ENCODE measurements at places on chromosomes 6 and 20.

GRCh38 chr20:37523012-37523391 lies 2.0 kb downstream of the NNAT start:
- DNase-seq: no peak

- no peak for DNase-seq
Measured at GRCh38 chr6:169254456-169255316, 1.0 kb upstream of the THBS2 start.

- no peak for DNase-seq
Measured at GRCh38 chr6:105536961-105537360, 134.1 kb upstream of the PREP start.

GRCh38 chr6:76843054-76843822 lies 620.1 kb downstream of the HTR1B start:
- DNase-seq: no peak

GRCh38 chr6:19325335-19325789 lies 511.8 kb upstream of the ID4 start:
- DNase-seq: peak; percentile 49

GRCh38 chr6:75052491-75052890 lies 153.4 kb downstream of the COL12A1 start:
- no peak for DNase-seq

GRCh38 chr6:45613656-45614055 lies 235.9 kb upstream of the SUPT3H start:
- DNase-seq: no peak

- DNase-seq: no peak
Measured at GRCh38 chr6:95578106-95578410, 723 bp downstream of the MANEA start.

GRCh38 chr6:142693441-142693840 lies 251.5 kb downstream of the HIVEP2 start:
- peak; percentile 71 for DNase-seq

DNA sequence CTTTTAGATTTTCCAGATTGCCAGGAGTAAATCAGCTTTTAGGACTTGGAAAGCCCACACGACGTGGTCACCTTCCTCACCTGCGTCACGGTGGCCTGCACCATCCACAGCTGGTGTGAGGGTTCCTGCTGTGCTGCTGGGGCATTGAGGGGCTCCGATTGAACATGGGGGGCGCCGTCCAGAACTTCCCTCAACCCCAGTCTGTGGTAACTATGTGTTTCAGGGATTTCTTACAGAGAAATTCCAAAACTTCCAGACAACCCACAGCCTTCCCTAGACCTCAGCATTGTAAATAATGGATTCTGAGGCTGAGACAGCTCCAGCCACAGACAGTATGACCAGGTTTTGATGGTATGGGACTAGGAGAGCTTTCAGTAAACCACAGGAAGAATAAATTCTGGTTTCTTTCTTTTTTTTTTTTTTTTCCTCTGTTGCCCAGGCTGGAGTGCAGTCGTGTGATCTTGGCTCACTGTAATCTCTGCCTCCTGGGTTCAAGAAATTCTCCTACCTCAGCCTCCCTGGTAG lies 46.7 kb upstream of the IRF4 start:
- no peak for DNase-seq

GRCh38 chr6:29628419-29629281 lies 4.3 kb downstream of the GABBR1 start:
- peak; percentile 18 for DNase-seq

DNA sequence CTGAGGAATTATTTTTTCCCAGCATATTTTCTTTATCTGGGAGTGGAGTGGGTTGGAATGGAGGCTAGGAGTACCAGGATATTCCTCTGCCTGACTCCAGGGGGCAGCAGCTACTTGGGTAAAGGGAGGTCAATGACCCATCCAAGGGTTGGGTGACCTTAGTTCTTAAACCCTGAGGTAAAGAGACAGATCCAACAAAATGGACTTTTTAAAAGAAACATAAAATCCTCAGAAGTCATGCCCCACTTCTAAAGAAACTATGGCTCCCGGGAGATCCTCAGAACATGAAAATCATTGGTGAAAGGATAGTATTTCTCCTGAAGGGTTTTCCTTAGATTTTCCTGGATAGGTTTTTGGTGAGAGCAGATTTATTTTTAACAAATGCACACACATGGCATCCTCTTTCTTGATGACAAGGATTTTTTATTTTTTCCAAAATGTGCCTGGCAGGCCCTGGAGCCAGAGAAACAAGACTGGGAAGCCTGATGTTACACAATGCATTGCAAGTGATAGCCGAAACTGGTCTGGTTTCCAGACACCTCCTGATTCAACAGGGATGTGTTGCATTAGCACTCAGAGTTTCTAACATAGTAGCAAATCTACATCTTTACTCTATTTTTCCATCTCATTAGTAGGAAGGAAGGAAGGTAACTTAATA lies 240.9 kb upstream of the BTBD3 start:
- DNase-seq: peak; percentile 5

- no peak for DNase-seq
Measured at GRCh38 chr20:63702036-63702665, 5.6 kb downstream of the ARFRP1 start.

DNA sequence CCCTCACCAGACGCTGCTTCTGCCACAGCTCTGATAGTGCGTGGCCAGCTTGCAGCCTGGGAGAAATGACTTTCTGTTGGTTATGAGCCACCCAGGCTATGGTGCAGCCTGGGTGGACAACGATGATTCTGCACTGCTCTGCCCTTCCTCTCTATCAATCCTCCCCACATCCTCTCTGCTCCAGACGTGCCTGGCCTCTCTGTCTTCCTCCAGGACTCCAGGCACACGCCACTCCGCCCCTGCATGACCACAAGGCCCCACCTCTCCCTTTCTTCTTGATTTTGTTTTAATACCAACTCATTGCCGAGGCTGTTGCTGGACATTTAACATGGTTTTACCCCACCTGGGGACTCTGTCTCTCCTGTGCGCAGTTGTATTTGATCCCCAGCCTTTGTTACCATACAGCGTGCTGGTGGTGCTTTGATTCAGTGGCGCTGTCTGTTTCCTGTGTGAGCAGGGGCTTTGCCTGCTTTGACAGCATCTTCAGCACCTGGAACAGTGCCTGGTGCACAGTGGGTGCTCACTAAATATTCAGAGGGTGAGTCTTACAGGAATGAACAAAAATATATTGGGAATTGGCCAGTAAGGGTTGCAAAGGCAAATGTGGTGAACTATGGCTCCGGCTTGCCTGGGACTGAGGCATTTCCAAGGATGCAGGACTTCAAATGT lies 280.9 kb downstream of the CDH26 start:
- DNase-seq: no peak

GRCh38 chr20:10631126-10631525 lies 42.7 kb downstream of the JAG1 start:
- DNase-seq: no peak

GRCh38 chr6:116611056-116611455 lies 5.2 kb upstream of the RSPH4A start:
- DNase-seq: no peak

DNA sequence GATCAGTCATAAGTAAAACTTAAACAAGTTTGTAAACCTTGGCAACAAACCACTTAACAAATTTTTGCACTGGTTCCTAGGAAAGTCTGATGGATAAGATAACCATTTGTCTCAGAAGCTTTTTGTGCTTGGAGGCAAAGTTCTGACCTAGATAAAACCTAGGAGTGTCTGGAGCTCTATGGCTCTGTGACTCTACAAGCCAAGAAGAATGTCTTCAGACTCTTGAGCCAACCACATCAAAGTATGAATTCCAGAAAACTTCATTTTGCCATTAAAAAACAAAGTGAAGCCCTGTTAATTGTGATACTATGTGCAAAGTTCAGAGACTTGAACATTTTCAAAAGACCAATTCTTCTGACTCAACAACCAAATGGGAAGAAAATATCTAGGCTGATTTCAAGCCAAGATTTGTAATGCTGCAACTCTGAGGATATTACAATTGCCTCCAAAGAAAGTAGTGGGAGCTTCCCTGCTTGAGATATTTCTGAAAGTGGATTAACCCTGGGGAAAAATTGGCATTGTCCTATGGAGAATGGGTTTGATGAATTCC lies 158.1 kb upstream of the FOXQ1 start:
- no peak for DNase-seq
